ENCODE measurements at places on chromosomes 12 and 14. TPM values are rescaled to one million over a fixed set of nuclear protein-coding genes. Genes with fewer than 3 reads are reported as not detected.
A peak's percentile ranks its signal among the peaks of the same experiment; 100 is the strongest.

- no peak for DNase-seq
These were observed 277.9 kb downstream of the SSPN start for GRCh38 chr12:26473291-26473690.

- no peak for DNase-seq
These were observed 214.9 kb downstream of the PPM1H start for GRCh38 chr12:62720025-62720424.

DNA sequence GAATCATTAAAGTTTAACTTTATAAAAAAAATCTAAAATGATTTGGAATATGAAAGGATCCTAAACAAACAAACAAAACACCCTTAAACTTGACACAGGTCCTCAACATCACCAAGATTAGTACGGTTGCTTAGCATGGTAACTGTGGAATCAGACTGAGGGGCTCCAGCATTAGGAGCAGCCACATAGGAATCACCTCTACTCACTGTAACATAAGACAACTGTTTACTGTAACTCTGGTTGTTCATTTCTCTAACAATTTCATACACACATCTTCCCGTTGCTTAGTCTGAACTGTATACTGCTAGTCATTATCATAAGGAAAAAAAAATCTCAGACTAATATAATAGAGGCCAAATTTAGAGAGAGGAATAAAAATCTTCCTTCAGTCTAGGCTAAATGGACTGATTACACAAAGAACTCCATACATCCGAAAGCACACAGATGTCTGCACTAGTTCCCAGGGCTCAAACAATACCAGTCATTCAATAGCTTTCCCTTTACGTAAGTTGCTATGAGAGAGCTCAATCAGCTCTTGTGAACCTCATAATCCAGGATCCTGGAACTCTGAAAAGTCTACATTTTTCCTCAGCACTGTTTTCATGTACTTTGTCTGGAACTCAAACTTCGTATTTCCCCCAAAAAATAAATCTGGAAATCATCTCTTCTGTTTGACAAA, 26.0 kb downstream of the LRP6 start:
- peak; percentile 80 for DNase-seq

DNA sequence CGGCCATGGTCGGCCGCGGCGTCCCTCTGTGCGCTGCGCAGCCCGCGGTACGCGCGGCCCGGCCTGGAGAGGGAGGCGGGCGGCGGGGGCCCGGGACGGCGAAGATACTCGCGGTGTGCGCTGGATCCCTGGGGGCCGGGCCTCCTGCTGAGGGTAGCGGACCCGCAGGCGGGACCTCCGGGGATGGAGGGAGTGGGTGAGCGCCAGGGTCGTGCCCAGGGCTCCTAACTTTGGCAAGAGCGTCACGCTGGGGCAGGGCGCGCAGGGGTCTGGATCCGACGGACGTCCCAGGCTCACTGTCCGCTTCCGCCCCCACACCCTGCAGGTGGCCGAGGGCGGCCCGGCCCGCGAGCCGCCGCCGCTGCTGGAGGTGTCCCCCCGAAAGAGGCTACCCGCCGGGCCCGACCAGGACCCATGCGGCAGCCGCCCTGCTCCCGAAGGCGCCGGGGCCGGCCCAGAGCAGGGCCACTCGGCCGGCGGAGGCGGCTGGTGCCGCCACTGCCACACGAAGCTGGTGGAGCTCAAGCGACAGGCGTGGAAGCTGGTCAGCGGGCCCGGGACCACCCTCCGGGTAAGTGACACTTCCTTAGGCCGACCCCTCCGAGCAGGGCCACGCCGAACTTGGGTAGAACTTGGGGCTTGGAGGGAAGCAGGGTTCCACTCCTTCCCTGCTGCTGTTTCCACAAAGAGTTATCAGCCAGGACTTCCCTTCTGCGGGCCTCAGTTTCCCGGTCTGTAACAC, 502 bp downstream of the KIF26A start:
- no peak for DNase-seq

- peak; percentile 82 for DNase-seq
These were observed 40.2 kb downstream of the SH2B3 start for GRCh38 chr12:111445726-111446581.

- DNase-seq = no peak
These were observed 5.9 kb upstream of the CLEC4E start for GRCh38 chr12:8546591-8546990.

DNA sequence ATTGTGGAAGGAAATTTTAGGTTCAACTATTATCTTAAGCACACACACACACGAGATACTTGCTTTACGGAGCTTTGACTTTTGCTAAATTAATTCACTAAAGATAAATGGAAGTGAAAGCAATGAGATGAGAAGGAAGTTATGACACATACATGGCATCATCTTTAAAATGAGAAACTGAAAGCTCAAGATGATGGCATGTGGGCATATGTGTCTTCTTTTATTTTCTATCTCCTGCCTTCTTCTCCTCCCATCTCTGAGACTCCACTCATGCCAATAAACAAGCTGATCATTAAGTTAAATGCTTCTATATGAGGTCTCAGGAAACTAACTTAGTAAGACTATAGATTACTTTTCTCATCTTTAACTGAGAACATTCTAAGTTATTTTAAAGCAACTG, 216.7 kb downstream of the MED13L start:
- DNase-seq = peak; percentile 45

GRCh38 chr14:96165493-96166436, 38.9 kb upstream of the BDKRB2 start:
- no peak for DNase-seq

Gene LMNTD1
- total RNA-seq = not detected

Gene TEAD4
- total RNA-seq = 39.8 TPM
